Tongue (tissue), 3 donors: ENCODE measurements at places on chromosomes 6 and 20.

DNA sequence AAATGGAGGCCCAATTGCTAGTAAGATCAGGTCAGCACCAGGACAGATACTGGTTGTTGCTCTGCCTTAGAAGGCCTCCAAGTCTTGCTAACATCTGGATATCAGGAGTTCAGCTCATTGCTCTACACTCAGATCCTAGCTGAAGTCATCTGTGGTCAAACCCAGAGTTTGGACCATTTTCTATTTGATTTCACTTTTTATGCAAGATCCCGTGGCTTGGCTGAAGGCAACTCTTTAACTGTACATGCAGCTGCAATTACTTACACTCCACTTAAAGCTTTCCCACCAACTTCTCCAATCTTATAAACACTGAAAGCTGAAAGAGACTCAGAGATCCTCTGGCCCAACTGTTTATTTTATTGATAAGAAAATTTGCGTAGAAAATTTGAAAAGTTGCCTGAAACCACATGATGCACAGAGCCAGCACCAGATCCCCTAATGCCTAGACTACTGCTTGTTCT is 2.7 kb downstream of the SLC17A2 start:
- DNase-seq: no peak

- DNase-seq: no peak
These were observed 118.6 kb downstream of the PREX1 start for GRCh38 chr20:48709058-48709691.

DNA sequence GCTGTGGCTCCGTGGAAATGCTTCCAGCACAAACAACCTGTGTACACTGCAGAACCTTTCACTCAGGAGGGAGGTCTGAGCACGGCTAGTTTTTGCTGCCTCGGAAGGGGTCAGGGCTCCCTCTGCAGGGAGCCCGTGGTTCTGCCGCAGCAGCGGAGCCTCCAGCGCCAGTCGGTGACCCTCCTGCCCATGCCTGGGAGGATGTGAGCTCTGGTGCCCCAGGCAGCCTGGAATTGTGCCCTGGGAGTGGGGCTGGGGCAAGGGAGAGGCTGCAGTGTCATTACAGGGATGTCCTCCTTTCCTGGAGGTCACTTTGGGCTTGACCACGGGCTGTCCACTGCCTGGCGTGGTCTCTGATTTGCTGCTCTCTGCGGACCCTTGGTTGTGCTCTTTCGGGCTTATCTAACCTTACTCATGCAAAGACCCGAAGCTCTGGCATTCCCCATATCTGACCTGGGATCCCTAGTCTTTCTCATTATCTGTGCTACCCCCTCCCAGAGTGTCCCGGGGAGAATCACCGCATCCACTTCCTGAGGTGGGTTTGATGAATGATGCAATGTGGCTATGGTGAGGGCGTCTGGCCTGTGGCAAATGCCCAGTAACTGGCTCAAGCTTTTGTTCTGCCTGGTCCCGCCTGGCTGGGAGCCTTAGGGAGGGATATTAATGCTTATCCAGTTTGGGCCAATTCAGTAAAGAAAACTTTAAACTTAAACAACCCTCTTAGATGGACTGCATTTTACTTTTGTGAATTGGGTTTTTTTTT is 59.6 kb upstream of the TAGAP start:
- DNase-seq: peak; percentile 75

GRCh38 chr6:108694816-108695215 is 134.1 kb downstream of the FOXO3 start:
- DNase-seq: peak; percentile 33

DNA sequence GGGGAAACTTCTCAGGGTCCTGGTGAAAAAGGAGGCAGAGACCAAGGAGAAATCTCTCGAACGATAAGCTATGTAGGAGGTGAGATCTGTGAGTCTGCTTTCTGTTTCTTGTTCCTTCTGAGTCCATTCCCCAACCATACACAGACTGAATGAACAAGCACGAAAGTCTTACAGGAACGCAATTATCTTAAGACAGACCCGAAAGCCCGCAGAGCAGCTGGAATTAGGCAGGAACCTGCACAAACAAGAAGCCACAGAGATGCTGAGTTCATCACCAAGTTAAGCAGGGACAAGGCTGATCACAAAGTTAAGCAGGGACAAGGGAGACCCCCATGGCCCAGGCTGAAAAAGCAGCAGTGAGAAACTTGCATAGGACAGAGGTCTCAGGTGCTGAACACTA is 21.4 kb upstream of the NELFCD start:
- DNase-seq: no peak

- DNase-seq: no peak
These were observed 44.1 kb downstream of the KIAA0408 start for GRCh38 chr6:127415096-127415495.

DNA sequence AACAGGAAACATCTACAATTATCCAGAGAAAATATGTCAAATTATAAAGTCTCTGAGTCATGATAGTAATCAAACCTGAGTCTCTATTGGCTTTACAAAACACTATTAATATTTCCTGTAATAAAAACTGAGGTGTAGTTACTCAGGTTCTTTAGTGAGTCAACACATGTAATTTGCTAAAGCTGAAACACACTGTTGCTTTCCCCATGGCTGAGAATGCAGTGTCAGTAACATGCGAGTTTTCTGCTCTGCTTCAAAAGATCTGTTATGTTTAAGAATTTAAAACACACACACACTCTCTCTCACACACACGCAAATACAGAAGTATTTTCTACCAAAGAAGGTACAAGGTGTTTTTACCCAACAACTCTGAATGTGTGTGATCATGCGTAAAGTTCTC is 38.6 kb downstream of the ATXN1 start:
- DNase-seq: no peak

- DNase-seq: no peak
These were observed 211.4 kb downstream of the ARHGAP18 start for GRCh38 chr6:129498541-129498940.

DNA sequence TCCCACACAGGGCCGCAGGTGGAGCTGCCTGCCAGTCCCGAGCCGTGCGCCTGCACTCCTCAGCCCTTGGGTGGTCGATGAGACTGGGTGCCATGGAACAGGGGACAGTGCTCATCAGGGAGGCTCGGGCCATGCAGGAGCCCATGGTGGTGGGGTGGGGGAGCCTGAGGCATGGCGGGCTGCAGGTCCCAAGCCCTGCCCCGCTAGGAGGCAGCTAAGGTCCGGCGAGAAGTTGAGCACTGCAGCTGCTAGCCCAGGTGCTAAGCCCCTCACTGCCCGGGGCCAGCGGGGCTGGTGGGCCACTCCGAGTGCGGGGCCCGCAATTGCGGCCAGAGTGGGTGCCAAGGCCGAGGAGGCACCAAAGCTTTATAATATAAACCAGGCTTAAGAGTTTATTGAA is 479.7 kb downstream of the MMUT start:
- DNase-seq: no peak

GRCh38 chr6:129402244-129402643 is 307.7 kb downstream of the ARHGAP18 start:
- DNase-seq: no peak

DNA sequence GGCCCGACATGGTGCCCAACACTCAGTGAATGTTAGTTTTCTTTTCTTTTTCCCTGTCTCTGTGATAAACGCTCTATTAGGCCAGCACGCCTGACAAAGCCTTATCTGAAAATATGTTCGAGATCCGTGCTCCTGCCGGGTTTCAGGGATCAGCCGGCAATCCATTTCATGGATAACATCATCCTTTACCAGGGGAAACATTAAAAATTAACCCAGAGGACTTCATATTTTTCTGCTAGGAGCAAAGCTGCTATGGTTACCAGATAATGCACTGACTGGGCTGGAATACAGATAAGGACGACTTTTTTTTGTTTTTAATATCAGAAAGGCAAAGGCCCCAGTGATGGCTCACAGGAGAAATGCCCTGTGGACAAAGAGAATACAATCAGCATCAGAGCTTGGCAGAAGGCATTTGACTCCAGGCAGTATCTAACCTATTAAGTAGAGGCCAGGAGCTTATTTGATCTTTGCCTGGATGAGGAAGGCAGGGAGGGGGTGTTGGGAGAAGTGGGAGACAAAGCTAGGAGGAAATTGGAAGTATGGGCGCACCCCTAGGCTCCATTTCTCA is 482.0 kb upstream of the CHD6 start:
- DNase-seq: no peak

DNA sequence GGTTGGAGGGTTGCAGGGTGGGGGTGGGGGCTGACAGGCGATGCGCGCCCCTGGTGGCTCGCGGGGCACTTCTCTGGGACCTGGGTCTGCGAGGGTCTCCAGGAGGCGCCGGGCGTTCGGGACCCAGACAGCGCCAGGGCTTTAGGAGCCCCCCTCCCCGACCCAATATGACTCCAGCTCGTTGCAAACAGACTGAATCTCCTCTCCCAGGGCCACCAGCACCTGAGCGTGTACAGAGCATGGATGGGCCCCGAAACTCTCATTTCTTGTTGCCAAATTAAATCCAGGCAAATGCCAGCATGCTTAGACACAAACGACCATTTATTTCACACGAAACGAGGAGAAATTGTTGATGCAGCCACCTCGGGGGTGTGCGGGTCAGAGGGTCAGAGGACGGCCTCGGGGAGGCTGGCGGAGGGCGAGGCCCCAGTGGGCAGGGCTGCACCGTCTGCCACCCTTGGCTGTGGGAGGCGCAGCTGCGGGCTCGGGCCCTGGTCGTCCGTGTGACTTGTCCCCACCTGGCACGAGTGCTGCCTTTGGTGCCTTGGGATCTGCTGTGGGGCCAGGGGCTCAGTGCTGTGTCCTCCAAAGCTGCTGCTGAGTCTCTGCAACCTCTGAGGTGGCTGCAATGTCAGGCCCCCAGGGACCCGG is 20.9 kb upstream of the GATA5 start:
- DNase-seq: no peak

DNA sequence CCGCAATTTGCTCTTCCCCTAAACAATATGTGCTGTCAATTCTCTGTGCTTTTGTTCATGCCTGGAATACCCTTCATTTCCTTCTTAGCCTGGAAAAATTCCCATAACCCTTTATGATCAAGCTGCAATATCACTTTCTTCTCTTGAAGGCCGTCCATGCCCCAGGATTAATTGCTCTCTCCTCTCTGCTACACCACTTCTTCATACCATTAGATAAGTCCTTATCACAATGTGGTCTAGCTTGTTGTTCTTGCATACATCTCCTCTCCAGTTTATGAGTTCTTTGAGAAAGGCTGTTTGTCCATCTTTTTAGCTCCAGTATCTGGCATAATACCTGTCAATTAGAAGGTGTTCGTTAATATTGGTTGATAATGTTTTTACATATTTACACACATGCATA is 111.2 kb upstream of the SAMD5 start:
- no peak for DNase-seq
